Upper lobe of right lung (tissue), 1 donor: ENCODE measurements at places on chromosomes 13 and 19. TPM values are rescaled to one million over a fixed set of nuclear protein-coding genes. Genes with fewer than 3 reads are reported as not detected.

Gene TEX26
- total RNA-seq: not detected

Gene DGKH
- 21.3 TPM for total RNA-seq

Gene ZNF17
- total RNA-seq: 12.5 TPM

Gene KLK11
- total RNA-seq: 10.8 TPM
